ENCODE measurements at places on chromosomes 5 and 9.

GRCh38 chr5:1515921-1516571, 7.7 kb downstream of the LPCAT1 start:
- peak; percentile 13 for DNase-seq

DNA sequence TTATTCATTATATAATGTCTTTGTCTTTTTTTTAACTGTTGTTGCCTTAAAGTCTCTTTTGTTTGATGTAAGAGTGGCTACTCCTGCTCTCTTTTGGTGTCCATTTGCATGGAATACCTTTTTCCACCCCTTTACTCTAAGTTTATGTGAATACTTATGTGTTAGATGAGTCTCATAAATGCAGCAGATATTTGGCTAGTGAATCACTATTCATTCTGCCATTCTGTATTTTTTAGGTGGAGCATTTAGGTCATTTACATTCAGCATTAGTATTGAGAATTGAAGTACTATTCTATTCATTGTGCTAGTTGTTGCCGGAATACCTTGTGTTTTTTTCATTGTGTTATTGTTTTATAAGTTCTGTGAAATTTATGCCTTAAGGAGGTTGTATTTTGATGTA, 317.1 kb downstream of the ANXA1 start:
- DNase-seq: no peak

GRCh38 chr9:36780186-36780585, 207.5 kb downstream of the MELK start:
- no peak for DNase-seq

DNA sequence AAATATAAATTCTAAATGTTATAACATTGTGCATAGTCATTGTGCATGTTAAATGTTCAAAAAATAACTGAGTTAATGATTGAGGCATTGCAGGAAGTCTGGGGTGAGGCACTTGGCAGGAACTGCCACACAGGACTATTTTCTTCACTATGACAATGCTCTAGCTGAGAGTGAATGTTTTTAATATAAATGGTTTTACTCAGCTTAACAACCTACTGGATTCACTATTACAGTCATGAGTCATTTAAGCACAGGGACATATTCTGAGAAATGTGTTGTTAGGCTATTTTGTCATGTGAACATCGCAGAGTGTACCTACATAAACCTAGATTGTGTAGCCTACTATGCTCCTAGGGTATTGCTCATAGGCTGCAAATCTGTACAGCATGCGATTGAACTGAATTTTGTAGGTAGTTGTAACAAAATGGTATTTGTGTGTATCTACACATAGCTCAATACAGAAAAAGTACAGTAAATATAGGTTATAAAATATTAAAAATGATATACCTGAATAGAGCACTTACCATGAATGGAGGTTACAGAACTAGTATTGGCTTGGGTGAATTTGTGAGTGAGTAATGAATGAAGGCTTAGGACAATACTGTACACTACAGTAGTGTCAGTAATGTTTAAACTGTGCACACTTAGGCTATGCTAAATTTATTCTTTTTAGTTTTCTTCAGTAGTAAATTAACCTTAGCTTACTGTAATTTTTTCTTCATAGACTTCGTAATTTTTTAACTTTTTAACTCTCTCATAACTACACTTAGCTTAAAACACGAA, 346.1 kb upstream of the PTGER4 start:
- DNase-seq: no peak

GRCh38 chr9:77744841-77745430, 96.8 kb upstream of the GNA14 start:
- DNase-seq: no peak
